ENCODE measurements at places on chromosomes 7 and 10.

- DNase-seq = no peak
Measured at GRCh38 chr7:86558680-86559501, 84.8 kb upstream of the GRM3 start.

- DNase-seq = no peak
Measured at GRCh38 chr7:111090846-111091245, at the start of gene LRRN3. Gene LRRN3, plus strand, starts transcription at chr7:111091127. Its CDS starts 31,646 bp downstream, at chr7:111122773.

DNA sequence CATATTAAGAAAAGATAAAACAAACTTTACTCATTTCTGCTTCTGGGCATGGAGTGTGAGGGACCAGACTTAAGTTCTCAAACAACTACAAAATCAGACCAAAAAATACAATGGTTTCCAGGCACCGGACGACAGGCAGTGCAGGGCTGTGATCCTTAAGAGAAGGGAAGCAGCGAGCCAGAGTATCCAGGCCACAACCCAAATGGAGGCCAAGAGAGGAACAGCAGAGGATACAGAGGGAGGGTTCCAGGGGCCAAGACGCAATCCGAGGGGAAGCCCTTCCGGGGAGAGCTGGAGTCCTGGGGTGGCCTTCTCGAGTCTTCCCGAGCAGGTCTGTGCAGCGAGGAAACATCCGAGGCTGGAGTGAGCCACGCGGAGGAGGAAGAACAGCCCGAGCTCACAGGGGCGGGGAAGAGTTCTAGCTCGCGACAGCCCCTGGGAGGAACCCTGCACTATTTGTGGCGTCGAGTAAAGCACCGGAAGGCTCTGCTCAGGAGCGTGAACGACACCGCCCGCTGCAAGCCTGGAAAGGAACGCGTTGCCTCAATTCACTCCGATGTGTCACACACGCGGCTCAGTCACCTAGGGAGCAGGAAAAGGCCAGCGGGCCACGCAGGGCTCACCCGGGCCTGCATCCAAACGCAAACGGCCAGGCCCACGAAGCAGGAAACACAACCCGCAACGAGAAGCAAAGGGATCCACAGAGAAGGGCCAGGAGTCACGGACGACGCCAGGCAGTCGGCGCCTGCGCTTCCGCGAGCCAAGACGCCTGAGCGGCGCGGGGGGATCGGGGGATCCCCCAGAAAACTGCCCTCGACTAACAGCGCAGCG lies 933 bp upstream of the RNF32 start:
- peak; percentile 5 for DNase-seq

- peak; percentile 79 for DNase-seq
Measured at GRCh38 chr10:49649294-49649693, 30.2 kb upstream of the C10orf53 start.

DNA sequence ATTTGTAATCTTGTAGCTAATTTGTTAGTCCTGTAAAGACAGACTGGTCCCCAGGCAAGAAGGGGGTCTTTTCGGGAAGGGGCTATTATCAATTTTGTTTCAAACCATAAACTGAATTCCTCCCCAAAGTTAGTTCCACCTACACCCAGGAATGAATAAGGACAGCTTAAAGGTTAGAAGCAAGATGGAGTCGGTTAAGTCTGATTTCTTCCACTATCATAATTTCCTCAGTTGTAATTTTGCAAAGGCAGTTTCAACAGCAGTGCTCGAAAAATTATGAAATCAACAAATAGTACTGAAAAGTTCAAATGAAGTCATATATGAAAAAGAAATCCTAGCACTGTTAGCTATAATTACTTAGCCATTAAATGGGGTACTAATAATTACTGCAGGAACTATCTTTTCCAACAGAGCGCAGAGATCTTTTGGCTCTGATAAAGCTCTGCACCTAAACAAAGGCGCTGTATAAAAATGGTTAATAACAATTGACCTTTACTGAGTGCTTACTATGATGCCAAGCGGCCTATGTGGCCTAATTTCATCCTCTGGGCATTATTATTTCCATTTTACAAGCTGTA lies 756 bp upstream of the SEC24C start:
- no peak for DNase-seq

GRCh38 chr10:71727738-71728737 lies 8.5 kb upstream of the C10orf105 start:
- peak; percentile 93 for DNase-seq

DNA sequence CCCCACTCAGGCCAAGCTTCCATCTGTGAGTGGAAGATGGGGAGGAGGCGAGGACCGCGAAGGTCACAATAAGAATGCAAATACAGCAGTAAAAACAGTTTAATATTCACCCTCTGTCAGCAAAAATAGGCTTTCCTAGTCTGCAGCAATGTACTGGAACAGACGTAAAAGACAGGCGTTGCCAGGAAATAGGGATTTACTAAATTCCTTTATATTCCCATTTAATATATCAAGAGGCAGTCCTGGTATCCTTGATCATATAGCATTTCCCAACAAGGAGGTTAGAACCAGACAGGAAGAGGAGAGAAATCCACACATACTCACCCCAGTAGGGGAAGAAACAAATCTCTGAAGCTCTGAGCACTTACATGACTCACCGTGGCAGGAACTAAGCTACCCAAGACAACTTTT lies 1054.9 kb upstream of the C7orf33 start:
- DNase-seq = peak; percentile 1
